ENCODE measurements at places on chromosomes 7 and 10.

DNA sequence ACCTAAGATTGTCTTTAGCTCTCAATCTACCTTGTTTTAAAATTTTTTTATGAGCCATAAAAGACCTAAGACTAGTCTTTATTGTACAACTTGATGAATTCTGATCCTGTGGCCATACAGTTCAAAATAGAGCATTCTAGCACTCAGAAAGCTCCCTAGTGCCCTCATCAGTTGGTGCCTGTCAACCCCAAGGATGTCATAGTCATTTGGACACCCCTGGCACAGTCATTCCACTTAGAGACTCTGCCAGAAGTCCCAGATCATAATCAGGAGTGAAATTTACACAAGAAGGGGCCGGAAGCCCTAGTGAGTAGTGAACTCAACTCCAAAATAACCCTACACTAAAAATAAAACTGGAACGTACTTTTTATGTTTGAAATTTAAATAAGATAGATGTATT, 80.0 kb upstream of the INSIG1 start:
- no peak for DNase-seq

- DNase-seq: no peak
Observed at GRCh38 chr7:47474937-47475879, 106.7 kb downstream of the TNS3 start.

DNA sequence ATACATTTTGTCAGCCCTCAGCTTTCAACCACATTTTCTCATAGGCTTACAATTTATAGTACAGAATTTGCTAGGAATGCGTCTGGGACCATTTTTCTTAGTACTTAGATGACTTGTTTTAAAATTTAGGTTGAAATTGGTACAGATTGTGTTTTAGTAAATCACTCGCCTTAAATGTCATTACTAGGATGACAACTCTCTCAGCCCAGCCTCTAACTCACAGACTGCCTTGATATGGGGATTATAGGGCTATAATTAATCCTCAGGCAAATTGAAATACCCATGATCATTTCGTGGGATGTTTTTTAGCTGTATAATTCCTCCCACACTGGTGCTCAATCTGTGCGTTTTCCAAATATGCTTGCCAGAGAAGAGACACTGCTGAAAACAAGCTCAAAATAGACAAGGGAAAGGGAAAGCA, 299.7 kb upstream of the AKR1E2 start:
- DNase-seq: no peak

DNA sequence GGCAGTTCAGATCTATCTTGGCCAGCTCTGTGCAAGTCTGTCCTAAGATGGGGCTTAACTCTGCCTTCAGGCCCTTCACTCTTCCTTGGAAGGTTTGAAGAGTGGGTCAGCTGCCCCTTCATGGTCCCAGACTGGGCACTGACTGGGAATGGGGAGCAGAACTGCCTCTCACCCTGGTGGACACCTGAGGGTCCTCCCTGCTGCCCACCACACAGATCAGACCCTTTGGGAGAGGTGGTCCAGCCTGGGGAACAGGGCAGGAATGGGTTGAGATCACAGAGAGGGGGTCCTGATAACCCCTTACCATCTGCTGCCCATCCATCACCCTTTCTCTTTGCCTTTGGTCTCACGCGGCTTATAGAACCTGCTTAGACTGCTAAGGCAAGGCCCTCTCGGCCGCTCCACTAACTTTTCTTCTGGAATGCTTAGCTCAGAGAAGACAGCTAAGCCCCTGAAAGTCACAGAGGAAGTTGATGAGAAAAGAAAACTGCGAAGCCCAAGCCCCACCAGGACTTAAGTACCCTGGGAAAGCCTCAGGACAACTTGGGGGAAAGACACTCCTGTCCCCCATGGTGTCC, 402 bp upstream of the CDHR1 start:
- DNase-seq: no peak

GRCh38 chr10:95454356-95454755, 106.8 kb downstream of the SORBS1 start:
- DNase-seq: no peak

DNA sequence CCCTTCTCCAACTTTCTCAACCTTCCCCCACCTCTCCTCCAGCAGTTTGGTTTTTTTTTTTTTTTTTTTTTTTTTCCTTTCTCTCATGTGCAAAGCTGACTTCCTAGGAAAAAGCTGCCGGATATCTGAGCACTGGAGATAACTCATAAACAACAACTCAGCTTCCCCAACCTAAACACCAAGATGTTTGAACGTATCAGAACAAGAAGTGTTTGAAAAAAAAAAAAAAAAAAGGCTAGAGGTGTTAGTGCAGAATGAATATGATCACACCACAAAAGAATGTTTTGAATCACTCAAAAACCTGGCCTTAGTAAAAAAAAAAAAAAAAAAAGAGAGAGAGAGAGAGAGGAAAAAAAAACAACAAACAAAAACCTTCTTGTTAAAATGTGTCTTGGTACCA, 11.2 kb downstream of the GATA3 start:
- DNase-seq: no peak

- no peak for DNase-seq
Observed at GRCh38 chr10:8035641-8036470, 18.6 kb upstream of the GATA3 start.

GRCh38 chr10:17605936-17606335, 11.2 kb downstream of the HACD1 start:
- DNase-seq: no peak

- DNase-seq: no peak
Observed at GRCh38 chr7:149494738-149495368, 2.8 kb downstream of the ZNF746 start.

GRCh38 chr7:127208860-127209259, 43.9 kb downstream of the GRM8 start:
- DNase-seq: no peak

DNA sequence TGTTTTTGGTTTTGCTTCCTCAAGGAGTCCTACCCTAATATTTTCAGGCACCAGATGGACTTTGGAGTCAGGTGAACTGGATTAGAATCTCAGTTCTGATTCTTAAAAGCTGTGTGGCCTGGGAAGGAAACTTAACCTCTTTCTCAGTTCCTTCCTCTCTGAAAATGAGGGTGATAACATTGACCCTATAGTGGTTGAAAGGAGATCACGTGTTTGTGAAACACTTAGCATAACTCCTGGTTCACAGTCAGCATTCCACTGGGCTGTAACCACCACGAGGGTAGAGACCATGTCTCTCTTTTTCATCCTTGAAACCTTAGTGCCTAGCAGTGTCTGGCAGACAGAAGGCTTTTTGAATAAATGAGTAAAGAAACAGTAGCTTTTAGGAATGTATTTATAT, 16.7 kb downstream of the LSMEM1 start:
- DNase-seq: no peak

DNA sequence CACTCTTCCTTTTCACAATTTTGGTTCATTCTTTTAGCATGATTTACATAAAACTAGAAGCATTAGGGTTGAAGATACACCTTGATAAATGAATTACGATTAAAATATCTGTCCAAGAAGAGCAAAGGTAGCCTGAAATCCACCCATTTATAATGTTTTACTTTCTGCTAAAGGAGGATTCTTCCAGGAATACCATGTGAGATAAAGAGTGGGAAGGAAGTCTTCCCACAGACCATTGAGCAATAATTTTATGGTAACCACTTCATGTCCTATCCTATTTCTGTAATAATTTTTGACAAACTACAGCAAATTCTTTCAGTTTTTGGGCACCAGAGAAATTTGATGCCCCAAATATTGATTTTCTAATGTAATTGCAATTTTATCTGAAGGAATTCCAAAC, 150.6 kb upstream of the STEAP4 start:
- no peak for DNase-seq

- DNase-seq: no peak
Observed at GRCh38 chr7:131899271-131900030, 343.0 kb upstream of the PODXL start.

DNA sequence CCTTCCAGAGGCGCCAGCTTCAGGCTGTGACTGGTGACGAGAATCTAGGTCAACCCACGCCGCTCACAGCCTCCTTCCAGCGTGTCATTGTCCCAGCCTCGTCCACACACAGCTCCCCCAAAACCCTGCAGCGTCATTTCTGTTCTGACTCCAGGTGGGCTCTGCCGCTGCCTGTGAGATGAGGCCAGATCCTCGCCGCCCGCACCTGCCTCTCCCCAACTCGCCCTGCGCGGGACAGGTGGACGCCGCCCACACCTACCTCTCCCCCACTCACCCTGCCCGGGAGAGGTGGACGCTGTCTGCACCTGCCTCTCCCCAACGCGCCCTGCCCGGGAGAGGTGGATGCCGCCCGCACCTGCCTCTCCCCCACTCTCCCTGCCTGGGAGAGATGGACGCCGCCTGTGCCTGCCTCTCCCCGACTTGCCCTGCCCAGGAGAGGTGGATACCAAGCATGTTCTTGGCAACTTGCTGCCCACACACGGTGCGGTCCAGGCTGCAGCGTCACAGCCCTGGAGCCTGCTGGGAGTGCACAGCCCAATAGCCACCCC, 32.0 kb upstream of the CFAP46 start:
- DNase-seq: no peak

DNA sequence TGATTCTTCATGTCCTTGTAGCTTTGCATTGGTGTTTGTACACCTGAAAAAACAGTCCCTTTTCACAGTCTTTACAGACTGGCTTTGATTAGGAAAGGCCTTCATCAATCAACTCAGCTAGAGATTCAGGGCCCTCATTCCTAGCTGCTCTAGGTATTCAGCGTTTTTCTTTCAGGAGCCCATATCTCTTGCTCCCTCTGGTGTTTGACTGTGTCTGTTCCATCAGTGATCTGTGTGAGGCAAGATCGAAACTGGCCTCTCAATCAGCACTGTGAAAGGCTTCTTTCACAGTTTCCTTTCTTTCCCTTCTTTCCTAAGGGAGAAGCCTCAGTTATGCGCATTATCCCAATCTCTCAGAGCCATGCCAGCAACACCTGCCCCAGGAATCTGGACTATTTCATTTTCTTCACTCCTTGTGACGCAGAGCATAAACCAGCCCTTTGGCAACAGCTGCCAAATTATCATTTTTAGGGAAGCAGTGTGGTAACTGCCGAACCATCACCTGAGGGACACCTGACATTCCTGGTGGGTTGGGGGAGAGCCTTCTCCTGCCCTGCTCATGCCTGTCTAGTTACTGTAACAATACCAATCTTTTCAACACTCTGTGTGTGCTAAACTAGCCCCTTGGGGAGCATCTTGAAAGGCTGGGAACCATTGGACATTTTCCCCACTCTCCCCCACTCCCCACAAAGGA, 75.7 kb upstream of the CCDC71L start:
- DNase-seq: no peak

GRCh38 chr10:54622017-54622416, 179.0 kb downstream of the PCDH15 start:
- no peak for DNase-seq

DNA sequence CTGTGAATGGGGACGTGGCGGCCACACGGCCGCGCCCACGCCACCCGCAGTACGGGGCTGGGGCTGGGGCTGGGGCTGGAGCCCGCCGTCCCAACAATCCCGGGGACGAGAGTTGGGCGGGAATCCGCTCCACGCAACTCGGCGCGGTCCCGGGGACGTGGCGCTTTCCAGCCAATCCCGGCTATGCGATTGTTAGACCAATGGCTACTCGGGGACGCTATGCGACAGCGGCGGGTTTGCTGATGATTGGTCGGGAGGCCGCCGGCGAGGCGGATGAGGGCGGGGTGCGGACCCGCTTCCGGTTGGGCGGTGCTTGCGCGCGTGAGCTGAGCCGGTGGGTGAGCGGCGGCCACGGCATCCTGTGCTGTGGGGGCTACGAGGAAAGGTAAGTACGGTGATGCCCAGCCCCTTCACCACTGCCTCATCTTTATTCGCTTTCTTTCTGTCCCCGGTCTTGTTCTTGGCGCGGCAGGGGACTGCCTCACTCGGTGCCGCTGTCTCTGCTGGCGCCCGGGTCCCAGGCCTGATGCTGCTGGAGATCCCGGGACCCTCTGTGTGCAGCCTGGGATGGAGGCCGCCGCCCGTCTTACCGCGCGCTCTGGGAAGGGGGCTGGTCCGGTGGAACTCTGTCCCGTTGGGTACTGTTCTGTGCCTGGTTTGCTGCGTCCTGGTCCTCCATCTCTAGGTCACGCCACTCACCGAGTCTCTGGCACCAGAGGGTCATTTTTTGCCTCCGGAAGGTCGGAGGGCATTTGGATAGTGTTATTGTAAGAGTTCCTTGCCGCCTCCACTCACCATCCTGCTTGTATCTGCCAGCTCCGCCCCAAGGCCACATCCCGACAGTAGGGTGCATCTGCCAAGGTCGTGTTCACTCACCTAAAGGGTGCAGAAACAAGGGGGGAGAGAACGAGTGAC, at the start of gene CALU:
CALU (plus strand) TSS at position 312 of the 915 bp plus-strand sequence. CDS start 9,225 bp downstream, outside the sequence.
- peak; percentile 85 for DNase-seq

GRCh38 chr10:132654708-132655661, 117.4 kb downstream of the INPP5A start:
- no peak for DNase-seq

GRCh38 chr7:123041101-123041500, 45.6 kb upstream of the TAS2R16 start:
- DNase-seq: no peak

DNA sequence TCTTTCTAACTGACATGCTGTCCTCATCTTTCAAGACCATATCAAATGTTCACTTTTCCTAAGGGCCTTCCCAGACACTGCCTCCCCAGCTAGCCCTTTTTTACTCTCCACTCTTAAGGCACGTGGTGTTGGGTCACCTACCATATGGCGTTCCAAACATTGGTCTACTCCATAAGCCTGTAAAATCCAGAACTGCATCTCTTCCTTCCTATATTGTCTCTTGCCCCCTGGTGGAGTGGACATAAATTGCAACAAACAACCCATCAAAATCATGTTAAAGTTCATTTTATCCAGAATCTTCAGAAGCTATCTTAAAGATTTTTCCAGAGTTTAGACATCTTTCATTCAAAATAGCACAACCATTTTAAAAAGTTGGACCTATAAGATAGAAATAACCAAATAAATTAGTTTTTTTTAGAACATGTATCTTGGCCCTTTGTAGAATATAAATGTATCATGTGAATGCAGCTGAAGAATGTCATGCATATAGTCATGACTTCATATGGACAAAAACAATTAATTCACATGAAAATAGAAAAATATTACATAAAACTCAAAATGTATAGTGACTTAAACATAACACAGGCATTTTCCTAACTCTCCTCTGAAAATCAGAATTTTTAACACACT, 180.6 kb upstream of the CHRM2 start:
- DNase-seq: no peak

DNA sequence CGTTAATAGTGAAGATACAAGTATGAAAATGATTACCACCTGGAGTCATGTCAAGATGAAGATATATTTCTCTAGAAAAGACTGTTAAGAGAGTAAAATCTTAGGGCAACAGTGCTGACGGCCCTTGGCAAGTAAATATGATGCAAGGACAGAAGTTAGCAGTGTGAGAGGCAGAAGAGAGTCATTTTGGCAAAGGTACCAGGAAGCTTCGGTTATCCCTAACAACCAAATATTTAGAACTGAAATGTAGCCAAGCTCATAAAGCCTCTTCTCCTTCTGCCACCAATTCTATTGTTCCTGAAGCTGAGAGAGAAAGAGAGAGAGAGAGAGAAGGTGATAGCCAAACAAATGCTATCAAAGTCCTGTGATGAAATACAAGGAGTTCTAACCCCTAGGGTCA, 109.6 kb downstream of the MACC1 start:
- DNase-seq: no peak

GRCh38 chr10:79259834-79260233, 87.4 kb upstream of the PPIF start:
- DNase-seq: no peak

GRCh38 chr7:118583641-118584040, 359.1 kb downstream of the ANKRD7 start:
- no peak for DNase-seq
